ENCODE measurements at places on chromosomes 16 and 17.

GRCh38 chr17:69375229-69375628, 39.3 kb upstream of the MAP2K6 start:
- no peak for DNase-seq

DNA sequence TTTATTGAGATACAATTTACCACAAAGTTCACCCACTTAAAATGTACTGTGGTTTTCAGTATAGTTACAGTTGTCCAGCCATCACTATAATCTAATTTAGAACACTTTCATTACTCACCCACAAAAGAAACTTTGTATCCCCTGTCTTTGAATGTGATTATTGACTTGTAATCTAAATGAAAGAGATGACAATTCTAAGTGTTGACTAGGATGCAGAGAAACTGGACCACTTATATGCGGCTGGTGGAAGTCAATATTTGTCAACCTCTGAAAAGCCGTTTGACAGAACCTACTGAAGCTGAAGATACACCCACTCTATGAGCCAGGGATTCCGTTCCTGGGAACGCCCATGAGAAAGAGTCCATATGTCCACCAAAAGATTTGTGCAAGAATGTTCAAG, 36.8 kb downstream of the TEKT5 start:
- DNase-seq: no peak

GRCh38 chr16:47142486-47142820, 1.3 kb downstream of the NETO2 start:
- DNase-seq: no peak

- peak; percentile 95 for DNase-seq
Observed at GRCh38 chr16:80899809-80900592, 95.6 kb upstream of the CDYL2 start.

Measured in NCI-H226 (cell line).